NCI-H345 (cell line): ENCODE measurements at places on chromosomes 2 and 18.

- no peak for DNase-seq
Observed at GRCh38 chr2:10444463-10444862, 3.7 kb downstream of the ODC1 start.

- DNase-seq, result peak; percentile 74
Observed at GRCh38 chr2:119544075-119544938, at the start of gene CFAP221. CFAP221 (plus strand) TSS chr2:119544449; CDS start chr2:119546132, 1,683 bp downstream.

GRCh38 chr2:129004485-129004884 lies 685.8 kb upstream of the HS6ST1 start:
- DNase-seq, result peak; percentile 82

DNA sequence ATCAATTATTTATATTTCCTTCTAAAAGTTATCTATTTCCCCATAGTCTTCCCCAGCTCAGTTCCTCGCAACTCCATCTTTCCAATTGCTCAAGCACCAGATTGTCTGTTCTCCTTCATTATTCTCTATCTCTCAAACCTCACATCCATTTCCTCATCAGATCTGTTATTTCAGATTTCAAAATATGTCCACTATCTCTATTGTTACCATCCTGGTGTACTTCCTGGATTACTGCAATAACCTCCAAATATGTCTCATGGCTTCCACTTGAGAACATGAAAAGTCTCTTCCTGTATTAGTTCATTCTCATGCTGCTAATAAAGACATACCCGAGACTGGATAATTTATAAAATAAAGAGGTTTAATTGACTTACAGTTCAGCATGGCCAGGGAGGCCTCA lies 641.7 kb upstream of the ZEB2 start:
- no peak for DNase-seq

DNA sequence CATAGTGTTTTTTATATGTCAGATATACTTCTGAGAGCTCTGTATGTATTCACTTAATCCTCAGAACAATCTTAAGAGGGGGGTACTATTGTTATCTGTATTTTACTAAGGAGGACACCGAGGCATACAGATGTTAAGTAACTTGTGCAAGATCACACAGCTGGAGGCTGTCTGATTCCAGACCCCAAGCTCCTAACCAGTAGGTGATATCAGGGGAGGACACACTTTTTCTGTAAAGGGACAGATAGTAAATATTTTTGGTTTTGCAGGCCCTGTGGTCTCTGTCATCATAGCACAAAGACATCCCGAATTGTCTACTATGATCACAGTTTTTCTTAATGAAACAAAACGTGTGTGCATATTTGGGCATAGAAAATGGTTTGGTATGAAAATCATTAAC lies 143.7 kb downstream of the LAMA3 start:
- no peak for DNase-seq

GRCh38 chr2:208501206-208501605 lies 94.6 kb downstream of the PTH2R start:
- peak; percentile 93 for DNase-seq

DNA sequence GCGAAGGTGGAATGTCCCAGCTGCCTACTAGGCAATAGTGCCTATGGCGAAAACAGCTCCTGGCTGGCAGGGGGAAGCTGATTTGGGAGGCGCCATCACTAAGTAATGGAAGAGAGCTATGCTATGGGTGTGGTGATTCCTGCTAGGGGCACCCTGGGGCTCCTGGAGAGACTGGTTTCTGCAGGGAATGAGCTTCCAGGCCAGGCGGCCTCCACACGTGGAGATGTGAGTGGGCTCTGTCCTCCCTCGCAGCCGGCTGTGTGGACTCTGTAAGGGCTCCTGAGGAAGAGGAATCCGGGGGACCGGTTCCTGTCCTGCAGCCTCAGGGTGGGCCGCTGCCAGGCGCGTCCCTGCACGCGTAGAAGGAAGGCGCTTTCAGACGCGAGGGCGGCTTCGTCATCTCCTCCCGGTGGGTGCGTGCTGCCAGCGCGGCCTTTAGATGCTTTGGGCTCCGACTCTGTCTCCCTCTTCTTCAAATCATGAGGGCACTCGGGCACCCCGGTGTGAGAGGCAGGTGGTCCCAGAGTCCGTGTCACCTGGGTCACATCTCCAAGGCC lies 55.5 kb upstream of the ANKRD62 start:
- no peak for DNase-seq

- DNase-seq, result no peak
Observed at GRCh38 chr2:133063775-133064174, 393.8 kb upstream of the LYPD1 start.

DNA sequence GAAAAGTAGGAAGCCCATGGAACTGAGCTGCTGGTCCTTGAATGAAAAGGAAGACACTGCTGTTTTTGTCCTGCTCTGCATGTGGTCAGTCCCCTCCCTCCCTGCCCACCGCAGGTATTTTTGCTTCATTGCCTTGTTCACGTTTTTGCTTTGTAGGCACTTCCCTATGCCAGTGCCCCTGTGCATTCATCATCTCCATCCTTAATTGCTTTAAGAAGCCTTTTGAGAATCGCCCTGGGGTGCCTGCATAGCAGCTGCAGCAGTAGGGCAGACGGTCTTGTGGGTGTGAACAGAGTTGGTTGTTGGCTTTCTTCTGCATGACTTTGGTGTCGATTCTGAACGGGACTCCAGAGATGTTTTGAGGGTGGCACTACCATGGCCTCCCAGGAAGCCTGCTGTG lies 97.0 kb downstream of the CABLES1 start:
- DNase-seq, result no peak

- DNase-seq, result no peak
Observed at GRCh38 chr2:119428488-119429224, 3.0 kb upstream of the TMEM37 start.

- DNase-seq, result no peak
Observed at GRCh38 chr2:18436503-18437005, 123.9 kb downstream of the RDH14 start.

GRCh38 chr2:44777537-44777936 lies 164.0 kb upstream of the SIX3 start:
- peak; percentile 29 for DNase-seq

DNA sequence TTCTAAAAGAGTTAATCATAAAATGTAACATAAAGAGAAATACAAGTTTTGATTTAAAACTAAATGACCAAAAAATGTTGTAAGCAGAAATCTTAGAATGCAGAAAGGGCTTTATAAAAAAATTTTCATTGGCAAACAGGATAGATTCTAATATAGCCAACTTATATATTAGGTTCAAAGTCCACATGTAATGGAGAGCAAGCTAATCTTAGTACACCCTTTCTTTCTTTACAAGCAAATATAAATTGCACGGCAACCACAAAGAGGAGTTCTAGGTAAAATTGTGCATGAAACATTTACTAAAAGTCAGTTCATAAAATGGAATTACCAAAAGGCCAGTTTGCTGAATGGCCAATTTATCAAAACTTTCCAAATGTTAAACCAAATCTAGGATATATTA lies 130.6 kb downstream of the NOL4 start:
- no peak for DNase-seq

DNA sequence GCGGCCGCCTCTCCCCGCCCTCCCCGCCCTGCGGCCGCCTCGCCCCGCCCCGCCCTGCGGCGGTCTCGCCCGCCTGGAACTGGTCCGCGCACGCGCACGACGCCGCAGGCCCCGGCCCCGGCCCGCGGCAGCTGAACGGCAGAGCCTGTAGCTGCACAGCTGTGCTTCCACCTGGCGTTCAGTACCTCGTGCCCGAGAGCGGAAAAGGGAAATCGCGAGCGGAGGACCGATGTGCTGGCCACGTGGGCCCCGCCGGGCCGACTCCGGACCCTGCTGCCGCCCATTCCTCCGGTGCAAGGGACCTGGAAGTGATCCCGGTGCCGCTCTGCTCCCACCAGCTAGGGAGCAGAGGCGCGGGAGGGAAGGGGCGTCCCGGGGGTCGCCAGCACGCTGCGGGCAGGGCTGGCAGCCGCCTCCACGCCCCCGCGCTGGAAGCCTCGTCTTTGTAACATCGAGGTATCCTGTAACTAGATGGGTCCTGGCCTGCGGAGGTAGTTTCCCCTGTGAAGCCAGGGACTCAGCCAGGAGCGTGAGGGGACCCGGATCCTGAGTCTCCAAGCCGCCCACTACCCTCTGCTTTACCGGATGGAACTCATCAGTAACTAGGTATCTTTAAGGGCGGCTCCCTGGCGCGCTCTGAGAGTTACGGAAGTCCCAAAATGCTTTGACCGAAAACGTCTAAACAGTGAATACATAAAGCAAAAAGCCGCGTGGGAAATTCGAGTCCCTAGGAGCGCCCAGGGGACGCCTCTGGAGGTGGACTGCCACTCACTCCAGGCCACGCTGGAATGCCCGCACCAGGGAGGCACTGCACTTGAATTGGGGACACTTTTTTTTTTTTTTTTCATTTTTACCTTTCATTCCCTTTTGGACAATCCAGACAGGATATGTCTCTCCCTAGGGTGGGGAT lies 704 bp upstream of the ODC1 start:
- DNase-seq, result peak; percentile 99

DNA sequence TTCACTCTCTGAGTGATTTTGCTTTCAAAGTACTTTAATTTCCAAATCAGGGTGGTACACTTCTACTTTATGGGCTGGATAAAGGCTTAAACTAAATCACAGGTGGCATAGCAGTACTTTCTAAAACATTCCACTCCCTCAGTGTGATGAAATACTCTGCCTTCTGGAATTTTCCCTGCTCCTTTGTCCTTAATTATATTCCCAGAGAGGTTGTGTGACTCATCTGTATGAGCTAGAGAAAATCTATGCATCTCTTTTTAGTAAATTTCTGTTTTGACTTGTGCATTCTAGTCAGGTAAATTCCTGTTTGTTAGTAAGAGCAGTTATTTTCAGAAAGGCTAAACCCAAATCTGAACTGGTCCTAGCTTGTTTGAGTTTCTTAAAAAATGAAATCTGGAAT lies 29.0 kb upstream of the PLA2R1 start:
- no peak for DNase-seq

DNA sequence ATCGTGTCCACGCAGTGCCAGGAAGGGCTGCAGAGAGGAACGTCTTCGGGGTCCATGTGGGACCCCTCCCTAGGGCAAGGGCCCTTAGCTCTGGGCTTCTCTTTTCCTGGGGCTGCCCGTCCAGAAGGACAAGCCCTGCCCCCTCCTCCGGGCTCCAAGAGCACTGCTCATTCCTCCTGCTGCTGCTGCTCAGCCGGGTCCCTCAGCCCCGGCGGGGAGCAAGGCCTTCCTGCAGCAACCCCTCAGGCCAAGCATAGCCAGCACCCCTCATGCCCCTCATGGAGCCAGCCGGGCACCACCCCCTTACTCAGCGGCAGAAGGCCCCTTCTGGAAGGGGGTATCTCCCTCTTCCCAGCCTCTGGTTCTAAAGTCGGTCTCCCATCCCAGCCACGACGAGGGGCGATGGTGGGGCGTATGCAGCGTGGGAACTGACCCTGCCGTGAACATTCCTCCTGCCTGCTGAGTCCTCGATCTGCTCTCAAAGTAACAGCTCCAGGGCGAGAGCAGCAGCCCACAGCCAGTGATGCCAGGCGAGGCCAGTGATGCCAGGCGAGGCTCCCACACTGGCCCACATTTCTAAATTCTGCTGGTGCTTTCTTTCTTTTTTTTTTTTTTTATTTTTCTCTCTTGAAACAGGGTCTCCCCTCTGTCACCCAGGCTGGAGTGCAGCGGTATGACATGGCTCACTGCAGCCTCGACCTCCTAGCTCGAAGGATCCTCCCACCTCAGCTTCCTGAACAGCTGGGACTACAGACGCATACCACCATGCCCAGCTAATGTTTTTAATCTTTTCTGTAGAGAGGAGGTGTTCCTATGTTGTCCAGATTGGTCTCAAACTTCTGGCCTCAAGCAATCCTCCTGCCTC lies 99.7 kb downstream of the HDAC4 start:
- DNase-seq, result no peak

DNA sequence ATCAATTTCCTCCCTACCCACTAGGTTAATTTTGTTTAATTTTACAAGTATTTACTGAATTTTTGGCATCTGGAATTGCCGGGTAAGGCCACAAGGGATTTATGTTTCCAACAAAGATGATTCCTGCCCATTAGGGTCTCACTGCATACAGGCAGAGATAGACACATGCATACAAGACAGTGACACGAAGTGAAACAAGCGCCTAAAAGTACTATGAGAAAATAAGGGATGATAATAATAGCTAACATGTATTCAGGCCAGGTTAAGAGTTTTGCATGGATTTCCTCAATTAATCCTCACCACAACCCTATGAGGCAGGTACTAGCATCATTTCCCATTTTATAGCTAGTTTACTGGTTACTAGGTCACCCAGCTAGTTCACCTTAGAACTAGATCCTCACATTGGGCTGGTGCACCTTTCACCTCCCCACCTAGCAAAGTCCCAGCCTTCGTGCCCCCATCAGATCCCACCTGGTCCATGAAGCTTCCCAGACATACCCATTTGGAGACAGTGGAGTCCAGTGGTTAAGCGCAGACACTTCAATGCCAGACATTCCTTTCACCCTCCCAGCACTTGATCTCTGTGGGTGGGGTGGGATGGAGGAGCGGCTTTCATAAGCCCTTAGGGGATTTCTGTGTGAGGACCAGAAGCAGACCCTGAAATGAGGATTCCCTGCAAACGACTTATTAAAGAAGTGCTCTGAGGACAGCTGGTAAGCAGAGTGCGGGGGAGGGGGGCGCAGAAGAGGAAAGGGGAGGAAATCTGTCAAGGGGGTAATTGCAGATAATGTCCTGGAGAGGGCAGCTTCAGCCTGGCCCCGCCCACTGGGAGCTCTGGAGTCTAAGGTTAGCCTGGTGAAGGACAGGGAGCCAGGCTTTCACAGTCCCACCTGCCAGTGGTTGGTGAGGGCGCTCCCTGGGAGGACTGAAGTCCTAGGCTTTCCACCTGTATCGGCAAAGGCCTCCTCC lies 5.8 kb upstream of the DGUOK start:
- peak; percentile 4 for DNase-seq

DNA sequence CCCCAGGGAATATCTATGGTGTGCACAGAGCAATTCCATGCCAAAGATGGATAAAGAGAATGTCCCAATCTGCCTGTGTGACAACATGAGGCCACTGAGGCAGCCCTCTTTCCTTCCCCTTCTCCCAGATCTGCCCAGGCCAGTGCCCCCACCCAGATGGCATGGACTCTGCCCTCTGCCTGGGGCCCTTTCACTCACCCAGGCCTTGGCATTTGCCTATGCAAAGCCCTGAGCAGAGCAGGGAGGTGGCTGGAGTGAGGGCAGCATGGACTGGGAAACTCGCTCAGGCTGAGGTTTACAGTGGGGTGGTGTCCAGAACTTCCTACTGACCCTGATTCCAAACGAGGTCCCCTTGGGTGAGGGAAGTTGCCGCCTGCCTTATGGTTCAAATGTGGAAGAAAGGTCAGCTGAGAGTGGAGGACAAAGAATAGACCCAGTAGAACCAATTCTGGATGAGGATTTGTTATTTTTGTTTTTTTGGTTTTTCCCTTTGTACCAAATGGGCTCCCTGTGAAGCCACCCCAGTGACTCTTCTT lies 8.9 kb downstream of the SH2D6 start:
- DNase-seq, result no peak

GRCh38 chr2:25822190-25823117 lies 55.8 kb downstream of the ASXL2 start:
- DNase-seq, result no peak
